ENCODE measurements at places on chromosomes 6 and 20.

- DNase-seq: no peak
Observed at GRCh38 chr6:140252099-140252498, 877.7 kb upstream of the CITED2 start.

DNA sequence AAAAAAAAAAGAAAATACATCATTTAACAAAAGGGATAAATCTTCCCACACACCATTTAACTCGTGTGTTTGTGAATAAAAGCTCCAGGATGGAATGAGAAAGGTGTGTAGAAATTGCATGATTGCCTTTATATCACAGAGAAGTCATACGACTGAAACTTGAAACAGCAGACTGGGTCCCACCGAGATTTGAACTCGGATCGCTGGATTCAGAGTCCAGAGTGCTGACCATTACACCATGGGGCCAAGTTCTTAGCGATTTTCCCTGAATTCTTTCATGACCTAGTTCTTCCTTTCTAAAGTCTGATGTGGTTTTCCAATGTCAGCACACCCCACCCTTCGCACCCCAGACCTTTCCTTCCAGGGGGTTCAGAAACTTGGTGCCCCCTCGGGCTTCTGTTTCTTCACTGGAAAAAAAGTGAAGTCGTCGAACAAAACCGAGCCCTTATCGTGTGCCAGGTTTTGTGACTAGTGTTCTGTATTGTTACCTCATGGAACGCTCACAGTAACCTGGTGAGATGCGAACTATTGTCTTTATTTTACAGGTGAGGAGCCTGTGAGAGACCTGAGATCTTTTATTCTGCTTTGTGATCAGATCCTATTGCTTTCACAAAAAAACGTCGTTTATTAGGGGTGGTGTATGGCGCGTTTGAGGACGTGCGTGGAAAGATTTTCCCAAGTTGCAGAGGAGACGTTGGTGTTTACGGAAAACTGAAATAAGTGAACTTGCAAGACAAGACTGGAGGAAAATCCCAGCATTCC lies 120.8 kb downstream of the OR2B2 start:
- peak; percentile 38 for DNase-seq

GRCh38 chr20:54633374-54634355 lies 158.3 kb downstream of the DOK5 start:
- no peak for DNase-seq

GRCh38 chr20:25644814-25645213 lies 21.0 kb upstream of the NANP start:
- DNase-seq: no peak

DNA sequence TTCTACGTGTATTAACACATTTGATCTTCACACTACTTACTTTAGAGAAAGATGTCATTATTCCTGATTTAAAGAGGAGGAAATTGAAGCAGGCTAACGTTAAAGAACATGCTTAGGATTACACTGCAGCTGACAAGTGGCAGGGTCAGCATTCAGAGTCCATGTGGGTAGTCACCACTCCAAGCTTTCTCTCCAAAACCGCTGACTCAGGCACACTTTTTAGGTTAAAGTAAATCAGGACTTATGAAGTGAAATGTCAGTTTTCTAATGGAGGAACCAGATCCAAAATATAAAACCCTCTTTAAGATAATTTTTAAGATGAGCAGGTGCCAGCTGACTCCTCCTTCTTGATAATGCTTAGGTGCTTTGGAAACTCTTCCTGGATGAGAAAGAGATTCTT lies 75.4 kb downstream of the HTR1E start:
- no peak for DNase-seq

GRCh38 chr6:136963259-136963658 lies 41.2 kb downstream of the SLC35D3 start:
- no peak for DNase-seq

Measured in NCI-H2029 (cell line).